ENCODE measurements at places on chromosomes 1 and 21.

GRCh38 chr1:30683699-30684098 is 39.7 kb downstream of the MATN1 start:
- no peak for DNase-seq

- DNase-seq: no peak
Measured at GRCh38 chr1:216533776-216534175, 110.5 kb upstream of the USH2A start.

DNA sequence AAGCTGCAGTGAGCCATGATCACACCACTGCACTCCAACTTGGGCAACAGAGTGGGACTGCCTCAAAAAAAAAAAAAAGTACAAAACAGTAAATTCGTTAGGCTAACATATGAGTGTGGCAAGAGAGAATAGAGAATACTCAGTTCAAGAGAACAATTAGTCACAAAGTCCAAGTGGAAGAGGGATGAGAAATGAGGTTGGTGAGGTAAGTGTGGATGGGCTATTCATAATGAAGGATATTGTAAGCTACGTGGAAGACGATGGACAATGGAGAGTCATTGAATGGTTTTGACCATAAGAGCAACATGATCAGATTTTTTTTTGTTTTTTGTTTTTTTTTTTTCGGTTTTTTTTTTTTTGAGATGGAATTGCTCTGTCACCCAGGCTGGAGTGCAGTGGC is 34.8 kb downstream of the WDTC1 start:
- no peak for DNase-seq

- DNase-seq: no peak
Measured at GRCh38 chr1:203629016-203629506, 2.4 kb downstream of the ATP2B4 start.

DNA sequence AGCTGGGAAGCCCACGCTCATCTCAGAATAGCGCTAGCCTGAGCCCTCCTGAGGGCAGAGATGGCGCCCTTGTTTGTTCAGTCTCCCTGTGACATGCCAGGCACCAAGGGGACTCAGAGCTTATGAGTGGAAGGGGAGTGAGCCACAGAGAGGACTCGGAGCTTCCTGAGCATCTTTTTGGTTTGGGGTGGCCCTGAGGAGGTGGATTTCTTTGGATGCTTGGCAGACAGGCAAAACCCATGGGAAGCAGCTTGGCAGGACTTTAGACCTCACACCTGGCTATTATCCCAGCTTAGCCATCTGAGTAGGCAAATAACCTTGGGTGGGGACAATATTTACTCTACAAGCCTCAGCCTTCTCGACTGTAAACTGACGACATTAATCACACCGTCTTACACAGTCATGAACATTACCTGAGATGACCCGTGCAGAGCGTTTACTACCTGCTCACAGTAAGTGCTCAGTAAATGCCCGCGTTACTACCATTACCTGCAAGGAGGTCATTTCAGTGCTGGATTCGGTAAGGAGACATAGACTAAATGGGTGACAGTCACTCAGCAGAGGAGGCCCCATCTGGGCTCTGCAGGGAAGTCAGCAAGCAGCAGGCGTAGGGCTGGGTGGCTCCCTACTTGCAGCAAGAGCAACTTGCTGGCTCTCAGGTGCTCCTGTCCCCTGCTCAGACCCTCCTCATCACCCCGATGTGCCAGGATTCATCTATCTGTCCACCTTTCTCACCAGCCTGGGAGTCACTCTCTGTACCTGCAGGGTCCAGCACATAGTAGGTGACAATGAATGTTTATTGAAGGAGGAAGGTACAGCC is 54.9 kb downstream of the KLHDC7A start:
- no peak for DNase-seq

GRCh38 chr1:62194651-62195544 is at the start of gene L1TD1:
Gene L1TD1, plus strand, starts transcription at chr1:62194849. Its CDS starts 11,780 bp downstream, at chr1:62206629.
- DNase-seq: no peak

DNA sequence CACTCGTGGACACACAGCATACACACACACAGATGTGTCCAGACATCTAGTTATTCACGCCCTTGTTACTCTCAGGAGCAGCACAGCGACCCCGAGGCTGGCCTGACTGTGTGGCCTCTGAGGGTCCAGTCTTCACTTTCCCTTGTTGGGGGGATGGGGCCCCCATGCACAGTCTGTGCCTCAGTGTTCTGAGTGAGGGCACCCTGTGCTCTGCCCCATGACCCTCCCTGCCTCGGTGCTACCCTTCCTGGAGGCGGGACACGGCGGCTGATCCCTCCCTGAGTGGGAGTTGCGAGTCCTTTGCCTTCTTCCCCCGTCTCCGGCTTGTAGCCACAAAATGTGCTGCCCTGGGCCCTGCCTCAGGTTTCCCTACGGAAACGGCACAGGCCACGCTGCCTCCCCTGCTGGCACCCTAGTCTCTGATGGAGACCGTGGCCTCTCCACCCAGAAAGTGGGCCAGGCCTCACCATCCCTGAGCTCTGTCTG is 8.6 kb downstream of the CSTB start:
- DNase-seq: no peak

- no peak for DNase-seq
Measured at GRCh38 chr1:226635456-226635941, 86.9 kb downstream of the STUM start.
